ENCODE measurements at places on chromosomes 1 and 21.

GRCh38 chr1:156705918-156706656 is 704 bp upstream of the CRABP2 start:
- DNase-seq: peak; percentile 85

DNA sequence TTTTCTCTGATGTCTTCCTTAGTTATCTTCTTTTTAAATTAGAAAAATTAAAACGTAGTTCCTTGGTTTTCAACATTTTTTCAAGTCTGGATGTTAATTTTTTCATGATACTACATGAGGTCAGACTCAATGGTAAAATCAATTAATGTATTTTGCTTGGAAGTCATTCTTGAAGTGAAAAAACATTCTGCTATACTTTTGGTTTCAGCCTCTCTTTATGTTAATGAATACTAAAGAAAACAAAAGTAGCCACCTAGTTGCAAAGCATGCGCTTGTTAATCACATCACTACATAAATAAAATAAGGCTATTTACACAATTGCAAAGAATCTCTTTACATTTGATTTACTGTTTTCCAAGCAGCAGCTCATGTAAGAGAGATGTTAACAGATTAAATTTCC is 170.4 kb downstream of the LIPI start:
- no peak for DNase-seq

DNA sequence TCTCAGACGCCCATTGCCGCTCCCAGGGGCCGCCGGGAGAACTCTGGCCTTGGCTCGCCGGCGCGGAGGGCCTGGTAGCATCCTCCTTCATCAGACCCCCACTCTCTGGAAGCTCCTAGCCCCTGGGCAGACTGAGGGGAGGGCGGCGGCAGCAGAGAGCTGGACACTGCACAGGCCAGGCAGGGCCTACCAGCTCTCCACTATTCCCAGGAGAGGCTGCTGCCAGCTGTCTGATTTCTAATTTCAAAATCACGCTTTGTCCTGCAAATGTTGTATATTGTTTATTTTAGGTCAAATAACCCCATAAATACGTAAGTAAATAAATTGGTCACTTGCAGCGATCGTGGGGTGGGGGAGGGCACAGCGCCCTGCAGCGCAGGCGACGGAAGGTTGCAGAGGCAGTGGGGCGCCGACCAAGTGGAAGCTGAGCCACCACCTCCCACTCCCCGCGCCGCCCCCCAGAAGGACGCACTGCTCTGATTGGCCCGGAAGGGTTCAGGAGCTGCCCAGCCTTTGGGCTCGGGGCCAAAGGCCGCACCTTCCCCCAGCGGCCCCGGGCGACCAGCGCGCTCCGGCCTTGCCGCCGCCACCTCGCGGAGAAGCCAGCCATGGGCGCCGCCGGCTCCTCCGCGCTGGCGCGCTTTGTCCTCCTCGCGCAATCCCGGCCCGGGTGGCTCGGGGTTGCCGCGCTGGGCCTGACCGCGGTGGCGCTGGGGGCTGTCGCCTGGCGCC is at the start of gene MTARC1:
Gene MTARC1 (plus strand): TSS at position 577 of the 732 bp plus-strand sequence. CDS start 32 bp downstream, at position 609.
- no peak for DNase-seq

DNA sequence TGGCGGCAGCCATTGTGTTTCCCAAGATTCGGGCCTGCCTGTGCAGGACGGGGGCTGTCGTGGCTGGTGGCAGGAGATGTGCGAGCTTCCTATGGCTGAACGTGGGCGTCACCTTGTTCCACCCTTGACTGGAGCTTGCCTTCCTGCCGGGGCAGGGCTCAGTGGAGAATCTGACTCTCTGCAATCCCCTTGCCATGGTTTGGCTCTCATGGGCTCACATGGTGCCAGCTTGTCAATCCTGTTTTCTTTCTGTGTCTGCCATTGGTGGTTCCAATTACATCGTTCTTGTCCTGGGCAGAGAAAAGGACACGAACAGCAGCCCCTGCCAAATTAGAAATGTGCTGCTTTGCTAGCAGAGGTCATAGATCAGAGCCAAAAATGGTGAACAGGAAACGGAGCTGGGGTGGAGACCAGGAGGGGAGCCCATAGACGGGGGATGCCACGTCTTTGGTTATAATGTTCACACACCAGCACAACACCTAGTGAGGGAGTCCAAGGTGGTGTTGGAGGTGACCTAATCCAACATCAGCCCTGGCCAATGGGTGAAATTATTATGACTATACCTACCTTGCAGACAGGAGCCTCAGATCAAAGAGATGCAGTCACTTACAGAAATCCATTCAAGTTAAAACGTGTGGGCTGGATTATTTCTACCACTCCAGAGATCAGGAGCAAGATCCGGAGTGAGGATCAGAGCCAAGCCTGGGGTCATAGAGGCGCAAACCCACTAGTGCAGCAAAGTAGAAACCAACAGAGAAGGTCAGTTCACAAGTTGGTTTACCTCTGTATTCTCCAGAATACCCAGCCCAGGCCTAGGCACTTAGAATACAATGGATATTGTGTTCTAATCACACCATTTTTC is 253.1 kb downstream of the SIPA1L2 start:
- DNase-seq: no peak

- DNase-seq: no peak
Observed at GRCh38 chr21:31290765-31291164, 53.3 kb downstream of the TIAM1 start.

- no peak for DNase-seq
Observed at GRCh38 chr1:147760481-147761260, at the start of gene GJA5. TSS of gene GJA5 (minus strand) at chr1:147760602. CDS start at chr1:147759238, 1,364 bp downstream.

- no peak for DNase-seq
Observed at GRCh38 chr1:197356723-197357533, 88.9 kb downstream of the CRB1 start.

- DNase-seq: peak; percentile 67
Observed at GRCh38 chr1:61081686-61082310, 563 bp upstream of the NFIA start.

DNA sequence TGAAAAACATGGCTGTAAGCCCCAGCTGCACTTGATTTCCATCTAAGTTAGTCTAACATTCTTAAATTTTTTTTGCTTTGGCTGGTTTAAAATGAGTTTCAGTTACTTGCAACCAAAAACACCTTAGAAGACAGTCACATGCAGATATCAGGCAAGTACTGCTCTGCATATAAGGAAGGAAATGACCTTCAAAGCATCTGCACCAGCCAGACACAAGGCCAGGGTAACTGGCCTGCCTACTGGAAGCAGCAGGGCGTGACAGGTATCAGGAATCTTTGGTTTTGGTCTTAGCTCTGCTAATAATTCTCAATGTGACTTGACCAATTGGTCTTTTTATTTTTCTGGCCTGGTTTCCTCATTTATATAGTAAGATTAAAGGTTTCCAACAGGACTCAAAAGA is 33.5 kb downstream of the SCYL3 start:
- DNase-seq: no peak

GRCh38 chr1:167022384-167022783 is 33.3 kb downstream of the MAEL start:
- no peak for DNase-seq

GRCh38 chr21:46674430-46675007 is 39.0 kb downstream of the PRMT2 start:
- DNase-seq: no peak

GRCh38 chr1:198359024-198359653 is 181.3 kb downstream of the ATP6V1G3 start:
- DNase-seq: no peak

GRCh38 chr1:86741947-86742572 is 37.7 kb downstream of the SH3GLB1 start:
- no peak for DNase-seq

DNA sequence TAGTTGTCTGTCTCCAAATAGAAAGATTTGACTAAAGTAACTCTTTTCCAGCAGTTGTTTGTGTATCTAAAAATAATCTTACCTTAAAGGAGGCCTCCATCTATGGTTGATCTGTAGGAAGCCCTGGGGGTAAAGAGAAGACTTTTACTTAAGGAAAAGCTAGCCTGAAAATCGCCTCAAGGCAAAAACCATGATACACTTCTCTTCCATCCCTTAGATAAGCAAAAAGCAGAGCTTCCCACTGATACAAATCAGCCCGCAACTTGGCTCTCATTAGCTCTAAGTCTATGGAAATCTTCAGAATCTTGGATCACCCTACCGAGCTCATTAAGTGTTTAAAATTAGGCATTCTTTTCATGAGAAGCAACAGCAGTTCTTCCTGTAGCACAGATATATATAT is 576.9 kb upstream of the PTBP2 start:
- DNase-seq: no peak

DNA sequence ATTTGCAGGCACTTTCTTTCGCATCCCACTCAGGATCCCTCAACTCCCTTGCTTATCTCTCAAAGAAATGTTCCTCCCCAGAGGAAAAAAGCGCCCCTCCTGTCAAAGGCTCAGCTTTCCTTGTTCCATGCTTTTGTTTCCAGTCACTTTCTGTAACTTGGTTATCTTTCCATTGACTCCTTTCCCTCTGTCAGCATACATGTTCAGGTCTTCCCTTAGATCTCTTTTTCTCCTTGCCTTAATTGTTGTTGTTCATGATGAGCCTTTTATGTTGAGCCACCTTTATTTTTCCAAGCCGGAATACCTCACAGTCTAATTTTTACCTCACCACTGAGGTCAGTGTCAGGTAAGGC is 46.5 kb upstream of the PODN start:
- no peak for DNase-seq

DNA sequence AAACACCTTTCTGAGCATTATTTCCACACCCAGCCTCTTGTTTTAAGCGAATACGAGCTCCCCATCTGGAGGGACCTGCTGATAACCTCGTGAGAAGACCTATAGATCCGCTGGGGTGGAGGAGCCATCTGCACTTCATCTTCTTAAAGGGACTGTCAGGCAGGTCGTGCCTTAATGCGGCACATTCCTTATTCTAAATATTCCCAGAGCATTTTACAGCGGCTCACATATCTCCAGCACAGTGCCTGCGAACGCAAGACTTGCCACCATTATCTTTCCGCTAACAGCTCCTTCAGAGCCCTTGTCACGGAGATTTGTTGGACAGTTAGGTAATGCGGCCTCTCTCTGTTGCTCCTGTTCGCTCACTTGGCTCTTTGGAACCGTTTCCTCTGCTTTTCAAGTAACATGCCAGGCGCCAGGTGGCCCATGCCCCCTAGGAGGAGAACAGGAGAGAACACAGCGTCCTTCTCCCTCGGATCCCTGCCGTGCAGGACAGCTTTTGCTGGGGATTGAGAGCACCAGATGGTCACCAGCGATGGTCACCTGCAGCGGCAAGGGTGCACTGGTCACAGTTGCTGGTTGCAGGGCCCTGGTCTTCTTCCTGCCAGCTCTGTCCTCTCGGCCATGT is 162.4 kb downstream of the PGBD5 start:
- no peak for DNase-seq

All from ascending aorta (tissue), 2 donors.